NCI-H446 (cell line): ENCODE measurements at places on chromosomes 3 and 15.

GRCh38 chr3:128620268-128620691 is 30.3 kb downstream of the RPN1 start:
- no peak for DNase-seq

DNA sequence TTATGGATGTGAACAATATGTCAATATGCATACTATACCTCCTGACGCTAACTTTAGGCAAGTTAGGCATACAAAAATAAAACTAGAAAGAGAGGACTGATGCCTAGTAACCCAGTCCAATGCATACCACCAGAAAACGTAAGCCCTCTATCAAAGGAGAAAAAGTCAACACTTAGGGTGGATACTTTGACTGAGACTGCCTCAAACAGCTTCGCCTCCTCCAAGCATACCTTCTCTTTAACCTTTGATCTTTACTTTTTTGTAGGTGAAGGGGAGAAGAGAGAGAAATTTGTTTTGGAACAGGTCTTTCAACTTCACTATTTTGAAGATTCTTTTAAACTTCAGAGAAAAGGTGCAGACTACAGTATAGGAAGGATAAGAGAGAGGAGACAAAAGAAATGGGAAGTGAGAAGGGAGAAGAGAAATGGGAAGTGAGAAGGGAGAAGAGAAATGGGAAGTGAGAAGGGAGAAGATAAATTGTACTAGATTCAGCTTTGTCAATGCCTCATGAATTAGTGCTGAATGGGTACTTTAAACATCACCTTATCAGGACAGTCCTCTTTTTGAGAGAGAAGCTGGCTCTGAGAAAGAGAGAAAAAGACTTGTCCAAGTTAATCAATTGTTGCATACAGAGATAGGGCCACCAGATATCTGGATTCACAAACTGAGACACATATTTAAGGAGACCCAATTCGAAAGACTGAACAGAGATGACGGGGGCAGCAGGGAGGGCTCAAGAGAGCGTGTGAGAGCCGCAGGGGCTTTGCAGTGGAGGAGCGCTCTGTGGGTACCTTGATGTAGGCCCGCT is 1.0 kb downstream of the P3H2 start:
- no peak for DNase-seq

DNA sequence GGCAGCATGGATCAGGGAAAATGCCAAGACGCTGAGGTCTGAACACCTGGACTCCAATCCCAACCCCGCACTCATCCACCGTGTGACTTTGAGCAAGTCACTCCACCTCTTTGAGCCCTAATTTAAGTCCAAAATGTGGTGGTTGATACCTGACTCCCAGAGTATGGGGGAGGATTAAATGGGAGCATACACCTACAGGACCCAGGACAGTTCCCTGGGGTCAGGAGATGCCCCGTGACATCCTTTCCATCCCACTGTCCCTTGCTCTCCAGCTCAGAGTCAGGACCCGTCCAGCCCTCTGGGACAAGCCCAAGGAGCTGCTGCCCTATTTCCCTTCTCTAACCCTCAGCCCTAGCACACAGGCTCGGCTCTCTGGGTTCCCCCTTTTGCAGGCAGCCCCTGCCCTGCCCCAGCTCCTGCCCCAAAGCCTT is 276.4 kb downstream of the XXYLT1 start:
- DNase-seq = no peak

DNA sequence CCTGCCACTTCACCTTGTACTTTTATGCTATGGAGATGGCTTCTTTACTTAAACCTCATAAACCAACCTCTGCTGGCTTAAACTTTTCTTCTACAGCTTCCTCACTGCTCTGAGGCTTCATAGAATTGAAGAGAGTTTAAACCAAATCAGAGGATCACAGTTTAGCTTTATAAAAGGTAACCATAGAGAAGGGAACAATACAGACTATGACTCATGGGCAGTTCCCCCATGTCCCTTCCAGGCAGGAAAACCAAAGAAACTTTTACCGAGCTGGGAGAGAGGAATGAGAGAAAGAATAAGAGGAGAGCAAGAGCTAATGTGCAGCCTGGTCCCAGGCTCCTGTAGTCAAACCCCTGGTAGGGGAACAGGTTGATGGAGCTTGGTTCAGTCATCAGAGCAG is 53.9 kb upstream of the NEDD4 start:
- DNase-seq = no peak

DNA sequence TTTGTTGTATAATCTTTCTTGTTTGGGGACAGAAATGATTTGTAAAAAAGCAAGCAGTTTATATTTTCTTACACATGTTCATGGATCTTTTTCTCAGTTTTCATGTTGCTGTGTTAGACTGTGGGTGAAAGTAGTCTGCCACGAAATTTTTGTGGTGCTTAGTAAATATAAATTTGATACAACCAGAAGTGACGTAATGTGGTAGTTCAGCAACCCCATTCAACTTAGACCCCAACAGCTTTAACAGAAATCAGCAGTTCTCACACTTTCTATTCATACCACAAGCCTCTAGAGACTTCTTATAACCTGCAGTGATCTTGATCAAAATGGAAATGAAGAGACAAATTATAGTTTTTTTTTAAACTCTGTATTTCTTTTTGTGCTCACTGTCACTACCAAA is 120.2 kb upstream of the IGSF10 start:
- no peak for DNase-seq

DNA sequence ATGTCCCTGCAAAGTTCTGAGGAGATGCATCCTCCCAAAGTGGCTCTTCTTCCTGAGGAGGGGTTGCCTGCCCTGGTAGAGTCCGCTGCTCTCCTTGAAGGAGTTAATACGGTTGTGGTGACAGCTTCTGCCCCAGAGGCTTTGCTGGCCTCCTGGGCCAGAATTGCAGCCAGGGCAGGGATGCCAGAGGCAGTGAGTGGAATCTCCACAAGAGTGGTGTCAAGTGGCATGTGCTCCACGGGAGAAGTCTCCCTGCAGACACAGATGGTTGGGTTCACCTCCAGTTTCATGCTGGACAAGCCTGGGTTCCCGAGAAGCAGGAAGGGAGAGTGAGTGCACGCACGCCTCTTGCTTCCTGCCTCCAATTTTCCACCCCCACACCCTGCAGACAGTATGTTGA is 105.5 kb downstream of the SLC25A26 start:
- no peak for DNase-seq

GRCh38 chr15:80641384-80641783 is 53.7 kb upstream of the ABHD17C start:
- no peak for DNase-seq

DNA sequence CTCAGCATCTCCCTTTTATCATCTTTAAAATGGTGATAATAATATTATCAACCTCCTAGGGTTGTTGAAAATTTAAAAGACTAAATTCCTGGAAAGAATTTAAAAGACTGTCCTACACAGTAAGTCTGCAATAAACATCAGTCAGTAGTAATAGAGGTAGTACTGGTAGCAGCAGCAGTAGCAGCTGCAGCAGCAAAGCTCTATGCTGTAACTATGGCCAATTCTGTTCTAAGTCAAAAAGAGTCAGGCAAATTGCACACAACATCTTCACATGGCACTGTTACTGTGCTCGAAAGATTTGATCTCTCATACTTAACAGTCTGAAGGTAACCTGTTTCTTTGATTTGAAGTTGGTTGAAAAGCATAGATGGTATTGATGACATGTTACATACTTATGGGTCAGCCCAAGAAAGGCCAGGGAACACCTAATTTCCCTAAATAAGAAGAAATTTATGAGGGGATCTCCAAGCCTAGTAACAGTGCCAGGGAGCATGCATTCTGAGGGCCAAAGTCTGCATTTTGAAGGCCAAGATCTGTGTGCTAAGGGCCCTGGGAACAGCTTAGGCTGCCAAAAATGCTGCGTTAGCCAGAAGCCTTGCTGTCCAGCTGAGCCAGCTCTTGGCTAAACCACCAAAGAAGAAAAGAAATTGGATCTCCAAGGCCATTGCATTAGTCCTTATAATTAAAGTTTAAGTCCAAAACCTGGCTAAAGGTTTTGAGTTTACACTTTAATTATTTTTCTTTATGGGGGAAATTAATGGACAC is 68.2 kb downstream of the SIDT1 start:
- peak; percentile 85 for DNase-seq

DNA sequence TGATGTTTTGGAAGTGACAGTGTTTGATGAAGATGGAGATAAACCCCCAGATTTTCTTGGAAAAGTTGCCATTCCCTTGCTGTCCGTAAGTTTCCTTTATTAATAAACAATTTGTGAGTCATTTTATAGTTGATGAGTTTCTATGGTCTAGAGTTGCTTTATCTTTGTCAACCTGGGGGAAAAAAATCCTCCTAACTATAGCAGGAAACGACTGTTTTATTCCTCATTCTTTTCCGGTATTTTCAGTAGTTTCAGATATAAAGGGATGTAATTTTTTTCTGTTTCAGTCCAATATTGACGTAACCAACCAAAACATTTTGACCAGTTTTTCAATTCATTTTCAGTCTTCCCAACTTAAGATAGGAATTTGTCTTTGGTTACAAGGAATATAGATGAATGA is 154.1 kb downstream of the MCTP2 start:
- no peak for DNase-seq

DNA sequence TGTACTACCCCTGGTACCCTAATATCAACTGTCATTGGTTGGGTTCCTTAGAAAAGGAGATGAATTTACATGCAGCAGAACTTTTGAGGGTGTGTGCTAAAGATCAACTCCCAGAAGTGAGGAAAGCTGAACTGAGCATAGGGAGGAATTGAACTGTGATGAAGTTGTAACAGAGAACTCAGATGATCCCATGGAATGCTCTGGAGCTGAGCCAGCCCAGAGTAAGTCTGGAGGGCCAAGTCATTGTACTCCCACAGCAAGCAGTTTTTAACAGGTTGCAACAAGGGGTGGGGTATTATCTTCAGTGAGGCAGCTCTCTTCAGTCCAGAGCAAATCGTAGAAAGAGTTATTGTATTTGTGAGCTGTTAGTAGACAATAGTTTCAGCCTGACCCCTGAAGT is 572.3 kb downstream of the PYDC2 start:
- no peak for DNase-seq

GRCh38 chr3:62975566-62975965 is 100.3 kb upstream of the CADPS start:
- no peak for DNase-seq

- no peak for DNase-seq
These were observed 81.3 kb upstream of the ZBED2 start for GRCh38 chr3:111676211-111677006.

- DNase-seq = no peak
These were observed 932 bp upstream of the TP53BP1 start for GRCh38 chr15:43493703-43494472.

DNA sequence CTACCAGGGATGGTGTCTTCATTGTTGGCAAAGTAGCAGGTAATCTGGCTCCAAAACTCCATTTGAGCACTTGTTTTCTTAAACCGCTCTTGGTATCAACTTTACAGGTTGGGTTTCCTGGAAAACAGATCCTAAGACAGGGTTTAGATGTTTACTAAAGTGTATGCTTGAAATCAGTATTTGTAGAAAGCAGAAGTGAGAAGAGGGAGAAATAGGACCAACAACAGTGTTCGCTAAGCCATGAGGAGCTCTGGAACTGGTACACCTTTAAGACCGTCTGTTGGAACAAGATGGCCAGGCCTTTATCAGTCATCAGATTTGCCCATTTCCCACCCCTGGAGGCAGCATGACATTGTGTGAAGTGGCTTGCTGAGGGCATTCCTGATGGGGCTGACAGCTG is 171.0 kb upstream of the COL8A1 start:
- DNase-seq = no peak

GRCh38 chr15:38242055-38242454 is 10.6 kb upstream of the SPRED1 start:
- DNase-seq = no peak

GRCh38 chr3:188309437-188310269 is 155.7 kb downstream of the LPP start:
- no peak for DNase-seq

DNA sequence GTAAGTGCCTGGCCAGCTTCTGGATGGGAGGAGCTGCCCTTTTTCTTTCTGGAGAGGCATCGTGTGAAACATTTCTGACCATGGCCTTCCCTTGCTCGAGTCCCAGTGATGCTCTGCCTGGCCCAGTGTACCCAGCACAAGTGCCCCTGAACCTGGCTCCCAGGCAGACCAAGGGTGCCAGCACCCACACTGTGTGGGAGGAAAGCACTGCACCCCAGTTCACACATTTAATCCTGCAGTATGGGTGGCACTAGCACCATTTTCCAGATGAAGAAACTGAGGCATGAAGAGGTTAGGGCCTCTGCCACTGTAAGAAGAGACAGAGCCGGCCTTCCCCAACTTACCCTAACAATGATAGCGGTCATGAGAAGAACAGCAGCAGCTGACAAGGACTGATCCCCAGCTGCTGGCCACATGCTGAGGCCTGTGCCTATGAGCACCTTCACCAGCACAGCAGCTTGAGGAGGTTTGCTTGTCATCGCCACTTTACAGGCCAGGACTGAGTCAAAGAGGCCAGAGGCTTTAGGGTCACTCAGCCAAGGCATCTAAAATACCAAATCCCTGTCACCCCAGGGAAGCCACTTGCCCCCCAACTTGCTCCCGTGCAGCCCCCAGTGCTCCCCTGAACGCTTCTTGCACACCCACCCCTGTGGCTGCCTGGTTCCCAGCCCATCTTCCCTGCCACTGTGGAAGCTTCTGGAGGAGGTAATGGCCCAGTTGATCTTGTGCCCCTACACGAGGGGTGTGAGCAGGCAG is 15.0 kb downstream of the PRR23E start:
- DNase-seq = no peak

- DNase-seq = no peak
These were observed 41.6 kb upstream of the ROPN1 start for GRCh38 chr3:124033360-124034015.

DNA sequence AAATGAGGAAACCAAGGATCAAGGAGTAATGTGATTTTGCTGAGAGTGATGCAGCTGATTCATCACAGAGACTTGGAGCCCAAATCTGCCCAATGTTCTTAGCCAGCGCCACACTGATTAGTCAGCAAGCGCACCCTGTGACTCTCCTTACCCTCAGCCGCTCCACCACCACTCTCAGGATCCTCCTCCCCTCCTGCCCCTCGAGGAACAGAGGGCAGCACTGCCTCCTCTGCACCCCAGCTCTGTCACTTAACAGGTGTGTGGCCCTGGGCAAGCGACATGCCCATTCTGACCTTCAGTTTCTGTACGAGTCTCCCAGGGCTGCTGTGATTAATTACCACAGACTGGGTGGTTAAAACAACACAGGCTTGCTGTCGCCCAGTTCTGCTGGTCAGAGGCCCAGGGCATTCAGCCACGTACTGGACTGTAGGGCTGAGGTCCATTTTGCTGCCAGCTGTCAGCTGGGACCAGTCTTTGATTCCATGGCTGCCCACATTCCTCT is 36.1 kb upstream of the HRH1 start:
- no peak for DNase-seq

GRCh38 chr3:135538123-135538522 is 427.4 kb upstream of the PPP2R3A start:
- DNase-seq = no peak

GRCh38 chr3:183725387-183725786 is 27.8 kb downstream of the YEATS2 start:
- no peak for DNase-seq
